ENCODE measurements at places on chromosomes 4 and X.

DNA sequence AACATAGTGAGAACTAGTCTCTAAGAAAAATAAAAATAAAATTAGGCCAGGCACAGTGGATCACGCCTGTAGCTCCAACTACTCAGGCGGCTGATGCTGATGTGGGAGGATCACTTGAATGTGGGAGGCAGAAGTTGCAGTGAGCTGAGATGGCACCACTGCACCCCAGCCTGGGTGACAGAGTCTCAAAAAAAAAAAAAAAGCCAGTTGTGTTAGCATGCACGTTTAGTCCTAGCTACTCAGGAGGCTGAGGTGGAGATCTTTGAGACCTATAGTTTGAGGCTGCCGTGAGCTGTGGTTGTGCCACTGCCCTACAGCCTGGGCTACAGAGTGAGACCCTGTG lies 2.5 kb downstream of the DCK start:
- DNase-seq = no peak

DNA sequence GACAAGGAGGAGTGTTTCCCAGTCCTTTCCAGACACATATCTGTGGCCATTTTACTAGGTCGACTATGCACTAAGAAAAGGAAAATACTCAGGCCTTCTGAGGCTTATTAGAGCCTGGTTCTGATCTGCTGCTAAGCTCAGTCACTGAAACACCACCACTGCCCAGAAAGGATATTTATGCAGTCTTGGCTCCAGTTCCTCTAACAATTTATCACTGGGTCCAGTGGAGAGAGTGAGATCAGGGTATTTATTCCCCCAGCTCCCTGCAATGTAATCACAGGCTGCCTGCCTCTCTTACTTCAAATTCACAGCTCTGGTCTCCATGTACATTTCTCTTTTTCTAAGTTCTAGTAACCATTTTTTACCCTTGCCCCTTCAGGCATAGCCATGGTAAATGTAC lies 81.6 kb upstream of the INPP4B start:
- no peak for DNase-seq

DNA sequence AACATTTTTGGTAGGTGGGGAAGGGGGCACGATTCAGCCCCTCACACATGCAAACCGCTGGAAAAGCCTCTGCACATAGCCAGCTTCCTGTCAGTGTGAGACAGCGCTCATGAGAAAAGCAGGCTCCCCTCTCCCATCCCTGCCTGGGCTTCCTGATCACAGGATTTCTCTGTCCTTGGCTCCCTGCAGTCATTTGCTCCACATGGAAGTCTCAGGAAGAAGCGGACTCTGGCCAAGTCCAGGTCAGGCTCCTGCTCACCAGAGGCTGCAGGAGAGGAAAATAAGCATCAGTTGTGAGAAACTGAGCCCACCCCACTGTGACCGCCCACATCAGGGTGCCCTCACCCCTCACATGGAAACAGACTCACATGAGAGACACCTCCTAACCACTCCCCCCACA lies 664.3 kb upstream of the TENM3 start:
- DNase-seq = no peak

DNA sequence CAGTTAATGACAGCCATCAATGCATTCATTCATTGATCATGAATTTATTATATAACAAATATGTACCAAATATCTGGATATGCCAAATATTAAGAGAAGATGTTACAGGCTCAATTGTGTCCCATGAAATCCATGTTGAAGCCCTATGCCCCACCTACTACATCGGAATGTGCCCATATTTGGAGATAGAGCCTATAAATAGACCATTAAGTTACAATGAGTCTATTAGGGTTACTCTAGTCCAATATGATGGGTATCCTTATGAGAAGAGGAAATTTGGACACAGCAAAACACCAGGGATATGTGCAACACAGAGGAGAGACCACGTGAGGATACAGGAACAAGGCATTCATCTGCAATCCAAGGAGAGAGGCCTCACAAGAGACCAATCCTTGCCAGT lies 634.5 kb downstream of the DMD start:
- DNase-seq = no peak

GRCh38 chr4:76729980-76730379 lies 168.0 kb downstream of the SOWAHB start:
- no peak for DNase-seq

DNA sequence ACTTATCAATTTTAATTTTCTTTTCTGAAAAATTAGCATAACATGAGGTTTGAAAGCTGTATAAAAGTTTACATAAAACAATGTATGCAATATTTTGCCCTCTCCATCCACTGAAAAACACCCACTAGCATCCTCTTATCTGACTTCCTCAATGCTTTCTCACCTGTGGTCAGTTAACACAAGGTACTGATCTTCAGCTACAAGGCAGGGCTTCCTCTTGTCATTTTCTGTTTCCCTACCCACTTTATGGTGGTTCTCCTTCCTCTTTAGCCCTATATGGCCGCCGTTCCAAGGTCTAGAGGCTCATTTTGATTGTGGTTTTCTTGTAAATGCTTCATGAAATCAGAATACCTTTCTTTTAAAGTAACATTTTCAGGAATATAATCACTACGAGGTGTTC lies 618.6 kb upstream of the CPEB2 start:
- no peak for DNase-seq

GRCh38 chr4:147060151-147060931 lies 114.7 kb upstream of the TTC29 start:
- DNase-seq = no peak

DNA sequence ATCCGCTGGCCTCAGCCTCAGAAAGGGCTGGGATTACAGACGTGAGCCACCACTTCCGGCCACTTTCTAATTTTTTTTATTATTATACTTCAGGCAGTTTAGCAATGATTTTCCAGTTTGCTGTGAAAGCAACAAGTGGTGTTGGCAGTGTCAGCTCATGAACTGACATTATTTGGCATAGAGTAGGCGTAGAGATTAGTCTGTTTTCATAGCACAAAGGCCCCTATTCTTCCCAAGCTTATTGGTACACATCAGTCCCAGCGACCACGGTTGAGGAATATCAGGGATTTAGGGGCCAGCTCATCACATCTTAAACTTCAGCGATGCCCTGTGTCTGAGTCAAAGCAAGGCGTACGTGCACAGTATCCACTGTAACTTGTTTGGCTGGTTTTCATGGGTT lies 53.0 kb upstream of the RASSF6 start:
- DNase-seq = no peak

- no peak for DNase-seq
Observed at GRCh38 chr4:2832309-2832980, 11.2 kb upstream of the ADD1 start.

- no peak for DNase-seq
Observed at GRCh38 chr4:37678624-37679023, 7.6 kb downstream of the RELL1 start.

GRCh38 chr4:121726642-121727268 lies 30.0 kb upstream of the ANXA5 start:
- DNase-seq = peak; percentile 67
